ENCODE measurements at places on chromosomes 2 and 18. TPM values are rescaled to one million over a fixed set of nuclear protein-coding genes. Genes with fewer than 3 reads are reported as not detected.

DNA sequence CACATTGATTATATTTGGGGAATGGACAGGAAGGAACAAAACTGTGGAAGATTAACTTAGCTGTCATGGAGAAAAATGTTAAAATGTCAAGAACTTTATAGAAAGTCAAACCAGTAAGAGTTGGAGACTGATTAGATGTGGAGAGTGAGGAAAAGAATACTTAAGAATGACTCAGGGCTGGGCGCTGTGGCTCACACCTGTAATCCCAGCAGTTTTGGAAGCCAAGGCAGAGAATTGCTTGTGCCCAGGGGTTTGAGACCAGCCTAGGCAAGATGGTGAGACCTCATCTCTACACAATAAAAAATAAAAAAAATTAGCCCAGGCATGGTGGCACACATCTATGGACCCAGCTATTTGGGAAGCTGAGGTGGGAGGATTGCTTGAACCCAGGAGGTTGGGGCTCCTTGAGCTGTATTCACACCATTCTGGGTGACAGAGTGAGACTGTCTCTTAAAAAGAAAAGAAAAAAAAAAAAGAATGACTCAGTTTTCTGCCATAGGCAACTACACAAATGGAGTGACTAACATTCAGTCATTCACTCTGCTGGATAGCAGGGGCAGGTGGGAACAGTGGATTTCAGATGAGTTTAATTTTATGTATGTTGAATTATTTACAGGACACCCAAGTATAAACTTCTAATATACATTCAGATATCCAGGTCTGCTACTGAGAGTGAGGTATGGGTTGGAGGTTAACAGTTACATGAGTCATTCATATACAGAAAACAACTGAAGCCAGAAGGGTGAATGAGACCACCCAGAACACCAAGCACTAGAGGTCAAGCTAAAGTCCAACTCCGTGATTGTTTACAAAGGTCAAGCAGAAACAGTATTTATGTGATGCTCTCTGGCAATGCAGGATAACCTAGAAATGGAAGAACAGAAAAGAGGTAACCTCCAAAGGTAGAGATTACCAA lies 33.9 kb downstream of the ORC2 start:
- no peak for DNase-seq

DNA sequence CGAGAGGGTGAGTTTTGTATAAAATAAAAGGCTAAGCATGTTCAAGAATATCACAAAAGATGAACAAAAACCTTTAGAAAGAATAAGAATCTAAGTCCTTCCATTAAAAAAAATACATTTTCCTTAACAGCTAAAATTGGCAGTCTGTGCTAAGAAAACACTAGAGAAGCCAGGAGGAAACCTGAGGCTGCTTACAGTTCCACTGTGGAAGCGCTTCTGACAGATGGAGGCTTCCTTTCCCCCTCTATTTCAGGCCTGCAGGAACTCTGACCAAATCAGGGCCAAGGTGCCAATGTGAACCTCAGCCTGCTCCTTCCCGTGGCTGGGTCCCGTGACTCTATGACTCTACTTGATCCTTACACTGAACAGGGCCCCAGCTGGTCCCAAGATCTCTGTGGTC lies 108.1 kb upstream of the ARHGAP28 start:
- no peak for DNase-seq

DNA sequence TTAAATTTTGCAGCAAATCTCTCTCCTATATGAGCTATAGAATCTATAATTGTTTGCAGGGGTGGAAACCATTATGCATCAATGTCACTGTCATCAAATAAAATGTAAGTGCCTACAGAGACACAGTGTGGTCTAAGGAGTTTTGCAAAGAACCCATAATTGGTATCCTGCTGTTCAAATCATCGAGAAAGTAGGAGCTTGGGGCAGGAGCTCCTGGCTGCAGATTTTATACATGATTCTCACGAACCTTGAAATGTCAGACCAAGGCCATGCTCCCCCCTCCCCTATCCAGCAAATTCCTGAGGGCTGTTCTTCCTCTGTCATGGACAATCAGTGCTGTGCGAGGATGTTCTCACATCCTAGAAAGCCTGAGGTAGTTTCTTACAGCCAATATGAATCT lies 119.5 kb upstream of the CYRIA start:
- no peak for DNase-seq

- DNase-seq, result no peak
Observed at GRCh38 chr2:21118302-21118920, 5.4 kb upstream of the TDRD15 start.

- no peak for DNase-seq
Observed at GRCh38 chr18:48064978-48065600, 134.6 kb upstream of the SMAD2 start.

GRCh38 chr2:127410871-127411652 lies 7.2 kb upstream of the PROC start:
- DNase-seq, result no peak

- DNase-seq, result no peak
Observed at GRCh38 chr18:56884511-56884910, 233.4 kb downstream of the WDR7 start.

- DNase-seq, result no peak
Observed at GRCh38 chr2:32485399-32485798, 128.6 kb downstream of the BIRC6 start.

GRCh38 chr2:241558532-241559322 lies at the start of gene BOK:
Gene BOK, plus strand, starts transcription at chr2:241558745. Its CDS starts 739 bp downstream, at chr2:241559484.
- no peak for DNase-seq

GRCh38 chr2:60500861-60501260 lies 52.6 kb downstream of the BCL11A start:
- DNase-seq, result no peak

GRCh38 chr2:16400127-16400623 lies 265.5 kb downstream of the CYRIA start:
- no peak for DNase-seq

DNA sequence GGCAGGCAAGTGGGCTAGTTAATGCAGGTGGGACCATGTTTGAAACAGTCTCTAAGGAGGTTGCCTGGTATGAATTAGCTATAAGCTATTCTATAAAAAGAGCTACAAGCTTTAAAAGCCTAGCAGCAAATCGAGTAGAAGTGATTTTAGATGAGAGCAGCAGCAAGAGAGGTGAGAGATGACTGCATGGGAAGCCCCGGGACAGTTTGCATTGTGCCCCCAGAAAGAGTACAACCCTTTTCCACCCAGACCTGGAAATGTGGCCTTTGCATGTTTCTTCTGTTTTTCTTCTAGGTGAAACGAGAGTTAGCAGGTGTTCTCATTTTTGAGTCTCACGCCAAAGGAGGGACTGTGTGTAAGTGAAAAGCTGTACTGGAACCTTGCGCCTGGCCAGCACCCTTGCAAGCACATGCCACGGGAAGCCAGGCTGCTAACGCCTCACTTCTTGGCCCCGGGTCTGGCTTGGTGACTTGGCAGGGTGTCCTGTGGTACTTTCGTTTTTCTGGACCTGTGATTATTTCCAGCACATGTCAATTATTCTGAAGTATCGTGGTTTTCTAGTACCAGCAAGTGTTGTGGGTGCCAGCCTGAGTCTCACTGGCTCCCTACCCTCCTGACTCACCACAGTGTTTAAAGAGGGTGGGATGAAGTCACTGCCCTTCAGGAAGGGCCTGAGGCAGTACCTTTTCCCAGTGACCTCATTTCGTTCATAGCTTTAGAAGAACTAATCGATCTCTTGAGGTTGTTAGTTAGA lies 90.3 kb upstream of the MAP3K20 start:
- no peak for DNase-seq

DNA sequence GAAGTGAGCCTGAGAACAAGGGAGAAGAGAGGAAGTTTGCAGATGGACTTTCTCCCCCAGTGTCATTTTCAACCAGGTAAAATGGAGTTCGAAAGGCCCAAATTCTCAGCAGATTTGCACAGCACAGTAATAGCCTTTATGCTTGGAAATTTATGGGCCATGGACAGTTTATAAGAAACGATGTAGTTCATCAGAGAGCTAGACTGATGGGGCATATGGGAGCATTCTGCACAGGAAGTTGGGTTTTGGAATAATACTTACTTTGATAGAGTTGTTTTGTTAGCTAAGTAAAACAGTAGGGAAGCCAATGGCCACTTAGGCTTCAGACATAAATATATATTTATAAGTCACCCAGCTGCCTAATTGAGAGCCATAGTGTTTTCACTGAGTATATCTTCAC lies 169.4 kb downstream of the MEIS1 start:
- no peak for DNase-seq

- DNase-seq, result no peak
Observed at GRCh38 chr18:66874375-66874774, 270.5 kb upstream of the CDH19 start.

- no peak for DNase-seq
Observed at GRCh38 chr2:85472261-85472660, 53.7 kb downstream of the SH2D6 start.

- no peak for DNase-seq
Observed at GRCh38 chr2:162172802-162173370, 20.8 kb upstream of the GCG start.

GRCh38 chr2:221429741-221430491 lies 142.2 kb downstream of the EPHA4 start:
- no peak for DNase-seq

DNA sequence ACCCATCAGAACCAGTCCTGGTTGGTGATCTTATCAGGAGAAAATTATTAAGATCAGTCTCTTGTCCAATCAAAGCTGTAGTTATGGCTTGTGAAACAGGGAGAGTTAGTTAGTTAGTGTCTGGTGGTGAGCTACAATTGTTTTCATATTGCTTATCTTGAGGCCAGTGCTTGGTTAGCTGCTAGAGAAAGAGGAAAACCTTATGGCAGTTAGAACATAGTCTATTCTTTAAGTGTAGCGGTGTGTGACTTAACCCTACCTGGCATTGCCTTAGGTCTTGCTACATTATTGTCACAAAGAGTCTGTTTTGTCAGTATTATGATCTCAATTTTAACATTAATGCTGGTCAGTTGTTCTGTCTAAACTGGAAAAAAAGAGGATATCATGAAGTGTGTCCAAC lies 11.5 kb upstream of the ABCA12 start:
- no peak for DNase-seq

- DNase-seq, result no peak
Observed at GRCh38 chr2:215870986-215871385, 142.4 kb downstream of the MREG start.

- DNase-seq, result no peak
Observed at GRCh38 chr2:156356014-156356754, 23.7 kb upstream of the NR4A2 start.

DNA sequence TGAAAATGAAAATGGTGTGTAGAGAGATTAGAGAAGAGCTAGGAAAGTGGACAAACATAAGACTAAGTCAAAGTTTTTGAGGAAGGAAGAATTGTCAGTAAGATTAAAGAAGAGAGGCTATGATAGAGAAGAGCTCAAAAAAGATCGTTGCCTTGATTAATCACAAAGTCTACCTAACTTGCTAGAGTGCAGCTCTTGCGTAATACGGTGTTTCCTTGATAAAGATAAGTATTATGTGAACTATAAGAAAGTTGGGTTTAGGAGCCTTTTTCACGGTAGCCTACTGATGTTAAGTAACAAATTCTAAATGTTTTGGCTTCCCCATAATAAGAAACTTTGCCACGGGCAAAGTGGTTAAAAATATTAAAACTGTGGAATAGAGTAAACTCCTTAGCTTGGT lies 226.4 kb upstream of the NRXN1 start:
- DNase-seq, result no peak

GRCh38 chr18:26714739-26715138 lies 150.8 kb downstream of the AQP4 start:
- DNase-seq, result no peak

DNA sequence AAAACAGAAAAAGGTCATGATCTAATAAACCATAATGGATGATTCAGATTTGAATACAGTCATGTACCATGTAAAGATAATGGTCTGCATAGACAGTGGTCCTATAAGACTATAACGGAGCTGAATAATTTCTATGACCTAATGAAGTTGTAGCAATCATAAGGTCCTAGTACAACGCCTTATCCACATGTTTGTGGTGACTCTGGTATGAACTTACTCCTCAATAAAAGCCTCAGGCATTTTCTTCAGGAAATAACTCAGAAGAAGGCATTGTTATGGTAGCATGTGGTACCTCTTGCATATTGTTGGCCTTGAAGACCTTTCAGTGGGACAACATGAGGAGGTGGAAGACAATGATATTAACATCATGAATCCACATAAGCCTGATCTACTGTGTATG lies 883.3 kb downstream of the CNTNAP5 start:
- DNase-seq, result no peak

- no peak for DNase-seq
Observed at GRCh38 chr2:46781468-46782189, 134.0 kb downstream of the MCFD2 start.

DNA sequence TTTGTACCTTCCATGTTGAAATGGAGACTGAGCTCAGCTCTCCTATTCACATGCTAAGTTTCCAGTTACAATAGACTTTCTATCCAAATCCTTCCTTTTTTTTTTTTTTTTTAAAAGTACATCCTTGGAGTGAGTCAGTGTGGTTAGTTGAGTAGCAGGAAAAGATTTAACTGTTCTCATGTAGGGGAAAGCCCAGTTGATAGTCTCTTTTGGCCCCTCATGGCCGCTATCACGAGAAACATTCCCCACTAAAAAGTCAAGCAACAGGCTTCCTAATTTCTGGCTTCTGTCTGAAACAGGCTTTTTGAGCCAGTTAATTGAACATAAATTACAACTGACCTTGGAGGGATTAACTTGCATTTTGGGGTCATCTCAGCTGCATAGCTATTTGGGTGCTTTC lies 161.3 kb downstream of the MEIS1 start:
- no peak for DNase-seq

DNA sequence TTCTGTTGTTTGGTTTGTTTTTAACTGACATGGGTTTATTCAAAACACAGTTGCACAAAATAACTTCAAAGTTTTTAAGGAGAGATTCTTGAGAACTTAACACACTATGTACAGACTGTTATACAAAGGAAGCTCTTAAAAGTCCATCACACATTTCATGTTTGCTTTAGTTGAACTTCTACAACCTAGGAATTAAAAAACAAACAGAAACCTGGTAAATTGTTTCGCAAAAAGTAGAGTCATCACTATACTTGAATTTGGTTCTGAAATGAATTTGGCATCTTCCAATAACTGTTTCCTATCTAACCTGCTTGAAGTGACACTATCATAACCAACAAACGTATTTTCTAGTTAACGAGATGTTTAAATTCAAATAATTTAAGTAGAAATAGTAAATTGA lies 21.8 kb downstream of the TRIP12 start:
- no peak for DNase-seq

- DNase-seq, result peak; percentile 73
Observed at GRCh38 chr18:11981543-11982366, 448 bp downstream of the IMPA2 start.

Gene SH3RF3
- 8.0 TPM for total RNA-seq

Gene FAM98A
- 32.0 TPM for total RNA-seq

Gene APLF
- 8.2 TPM for total RNA-seq

Gene DCC
- total RNA-seq, result not detected

Gene MEP1B
- total RNA-seq, result not detected

Gene UGT1A4
- total RNA-seq, result not detected

Gene SERPINB3
- not detected for total RNA-seq
